ENCODE measurements at places on chromosomes 13 and 19. TPM values are rescaled to one million over a fixed set of nuclear protein-coding genes. Genes with fewer than 3 reads are reported as not detected.

DNA sequence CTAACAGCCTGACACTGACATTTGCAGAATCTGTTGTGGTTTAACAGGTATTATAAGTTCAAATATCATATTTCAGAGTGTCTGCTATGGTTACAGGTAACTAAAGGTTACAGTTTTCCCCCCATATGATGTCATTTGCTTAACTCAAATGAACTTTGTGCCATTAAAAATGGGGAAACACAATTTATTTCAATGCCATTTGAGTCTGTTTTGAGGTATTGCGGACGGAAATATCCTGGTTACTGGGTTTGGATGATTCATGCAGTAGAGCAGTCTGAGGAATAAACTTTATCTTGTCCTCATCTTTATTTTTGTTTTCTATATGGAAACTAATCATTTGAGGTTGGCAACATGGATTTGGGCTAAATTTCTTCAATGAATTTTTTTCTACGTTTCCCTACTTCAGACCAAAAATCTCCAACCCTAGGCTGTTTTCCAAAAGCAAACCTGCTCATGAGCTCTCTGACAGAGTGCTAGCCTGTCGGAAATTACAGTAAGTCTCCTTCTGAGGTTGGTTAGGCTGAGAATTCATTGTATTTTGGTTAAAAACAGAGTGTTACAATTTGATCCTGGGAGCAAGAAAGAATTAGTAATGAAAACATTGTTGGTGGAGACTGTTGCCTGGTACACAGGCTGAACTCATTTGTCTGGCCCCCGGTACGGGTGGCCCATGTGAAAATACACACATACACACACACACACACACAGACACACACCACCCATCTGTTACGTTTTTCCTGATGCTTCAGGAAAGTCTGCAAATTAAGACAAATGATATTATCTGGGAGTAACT is 66.1 kb downstream of the AKAP11 start:
- no peak for DNase-seq
- H3K4me1 ChIP-seq = peaks cover 41% of the 10 kb centered on the region
- H3K36me3 ChIP-seq = no peaks in the 10 kb centered on the region
- no peak overlapping the region for H3K27ac ChIP-seq
- H3K4me3 ChIP-seq = no peak overlapping the region
- no peaks in the 10 kb centered on the region for H3K27me3 ChIP-seq

GRCh38 chr19:35908973-35909683 is 1.0 kb upstream of the TYROBP start:
- no peaks in the 10 kb centered on the region for H3K27me3 ChIP-seq
- H3K4me3 ChIP-seq = no peak overlapping the region
- H3K4me1 ChIP-seq = peaks cover 21% of the 10 kb centered on the region
- no peak for DNase-seq
- no peaks in the 10 kb centered on the region for H3K36me3 ChIP-seq

- H3K4me1 ChIP-seq = peaks cover 30% of the 10 kb centered on the region
- H3K27ac ChIP-seq = no peak overlapping the region
- DNase-seq = no peak
- peak overlapping the region; percentile 13 for H3K4me3 ChIP-seq
- peaks cover 6% of the 10 kb centered on the region for H3K36me3 ChIP-seq
Measured at GRCh38 chr13:114109641-114110041, 22.8 kb downstream of the RASA3 start.

DNA sequence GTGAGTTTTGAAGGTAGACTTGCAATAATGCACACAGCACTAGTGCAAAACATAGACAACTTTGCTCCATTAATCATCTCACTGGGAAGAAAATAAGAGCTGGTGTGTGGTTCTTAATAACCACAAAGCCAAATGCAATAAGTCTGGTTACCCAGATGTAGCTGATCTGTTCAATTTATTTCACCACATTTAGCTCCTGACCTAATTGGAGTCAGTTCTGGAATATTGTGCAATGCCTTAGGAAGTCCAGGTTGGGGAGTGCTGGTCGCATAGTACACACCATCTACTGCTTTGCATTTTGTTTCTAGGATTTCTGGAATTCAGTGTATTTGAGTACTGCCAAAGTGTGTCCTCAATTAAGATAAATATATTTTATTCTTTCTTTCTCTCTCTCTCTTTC is 483.3 kb upstream of the SPRY2 start:
- no peaks in the 10 kb centered on the region for H3K27me3 ChIP-seq
- H3K4me3 ChIP-seq = no peak overlapping the region
- H3K36me3 ChIP-seq = no peaks in the 10 kb centered on the region
- DNase-seq = no peak
- no peaks in the 10 kb centered on the region for H3K4me1 ChIP-seq

GRCh38 chr19:18993115-18993514 is 40.2 kb downstream of the SUGP2 start:
- no peaks in the 10 kb centered on the region for H3K4me1 ChIP-seq
- no peak for DNase-seq
- no peaks in the 10 kb centered on the region for H3K27me3 ChIP-seq
- H3K4me3 ChIP-seq = no peak overlapping the region
- H3K36me3 ChIP-seq = peaks cover 46% of the 10 kb centered on the region

DNA sequence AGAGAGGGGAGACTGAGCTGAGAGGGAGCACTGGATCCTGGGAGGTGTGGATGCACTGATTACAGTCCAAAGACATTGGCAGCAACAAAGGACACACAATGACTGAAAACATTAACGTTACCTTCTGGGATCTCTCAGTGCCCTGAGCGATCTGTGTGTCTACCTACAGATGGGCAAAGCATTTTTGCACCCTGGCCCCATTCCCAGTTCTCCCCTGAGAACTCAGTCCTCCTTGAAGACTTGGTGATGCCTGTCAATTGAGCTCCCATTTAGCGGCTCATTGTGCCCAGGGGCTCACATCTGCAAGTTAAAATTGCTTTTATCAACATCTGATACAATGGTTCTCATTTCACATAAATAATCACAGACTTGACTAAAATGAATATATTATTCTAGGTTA is 62.5 kb downstream of the CDADC1 start:
- H3K4me3 ChIP-seq = no peak overlapping the region
- H3K36me3 ChIP-seq = no peaks in the 10 kb centered on the region
- H3K27me3 ChIP-seq = no peaks in the 10 kb centered on the region
- H3K27ac ChIP-seq = no peak overlapping the region

GRCh38 chr19:29396925-29397324 is 128.9 kb upstream of the VSTM2B start:
- no peaks in the 10 kb centered on the region for H3K4me1 ChIP-seq
- H3K27ac ChIP-seq = no peak overlapping the region
- no peak overlapping the region for H3K4me3 ChIP-seq
- H3K36me3 ChIP-seq = no peaks in the 10 kb centered on the region
- no peak for DNase-seq

GRCh38 chr19:54871696-54872095 is 2.3 kb upstream of the FCAR start:
- H3K27me3 ChIP-seq = no peaks in the 10 kb centered on the region
- no peak overlapping the region for H3K4me3 ChIP-seq
- no peak for DNase-seq
- peaks cover 6% of the 10 kb centered on the region for H3K4me1 ChIP-seq

- H3K36me3 ChIP-seq = no peaks in the 10 kb centered on the region
- H3K27me3 ChIP-seq = no peaks in the 10 kb centered on the region
- no peak overlapping the region for H3K27ac ChIP-seq
- H3K4me3 ChIP-seq = no peak overlapping the region
Measured at GRCh38 chr19:48603001-48603400, 3.5 kb upstream of the SPACA4 start.

DNA sequence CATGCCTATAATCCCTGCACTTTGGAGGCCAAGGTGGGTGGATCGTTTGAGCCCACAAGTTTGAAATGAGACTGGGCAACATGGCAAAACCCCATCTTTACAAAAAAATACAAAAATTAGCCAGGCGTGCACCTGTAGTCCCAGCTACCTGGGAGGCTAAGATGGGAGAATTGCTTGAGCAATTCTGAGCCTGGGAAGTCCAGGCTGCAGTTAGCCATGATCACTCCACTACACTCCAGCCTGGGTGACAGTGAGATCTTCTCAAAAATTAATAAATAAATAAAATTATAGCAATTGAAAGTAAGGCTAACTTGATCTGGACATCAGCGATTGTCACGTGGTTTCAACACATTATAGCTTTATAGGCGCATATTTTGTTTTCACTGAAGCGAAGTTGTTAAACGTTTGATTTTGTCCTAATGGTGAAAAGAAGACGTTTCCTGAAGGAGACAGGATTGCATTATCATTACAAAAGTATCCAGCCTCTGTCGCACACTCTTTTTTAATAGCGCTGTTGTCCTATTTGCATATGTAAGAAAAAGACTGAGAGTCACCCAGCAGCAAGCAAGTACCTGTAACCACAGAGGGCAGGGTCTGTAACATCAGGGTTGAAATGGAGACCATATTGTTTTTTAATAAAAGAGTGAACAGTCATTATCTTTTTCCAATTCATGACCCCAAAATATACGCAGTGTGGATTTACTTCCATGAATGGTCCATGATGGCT is 335.7 kb downstream of the DCT start:
- DNase-seq = no peak
- H3K27ac ChIP-seq = no peak overlapping the region
- no peaks in the 10 kb centered on the region for H3K27me3 ChIP-seq
- no peaks in the 10 kb centered on the region for H3K36me3 ChIP-seq

GRCh38 chr13:38348861-38349389 is 726 bp upstream of the UFM1 start:
- H3K4me1 ChIP-seq = peaks cover 36% of the 10 kb centered on the region
- no peak for DNase-seq
- peak overlapping the region; percentile 99 for H3K27ac ChIP-seq
- peak overlapping the region; percentile 100 for H3K4me3 ChIP-seq
- peaks cover 38% of the 10 kb centered on the region for H3K36me3 ChIP-seq

DNA sequence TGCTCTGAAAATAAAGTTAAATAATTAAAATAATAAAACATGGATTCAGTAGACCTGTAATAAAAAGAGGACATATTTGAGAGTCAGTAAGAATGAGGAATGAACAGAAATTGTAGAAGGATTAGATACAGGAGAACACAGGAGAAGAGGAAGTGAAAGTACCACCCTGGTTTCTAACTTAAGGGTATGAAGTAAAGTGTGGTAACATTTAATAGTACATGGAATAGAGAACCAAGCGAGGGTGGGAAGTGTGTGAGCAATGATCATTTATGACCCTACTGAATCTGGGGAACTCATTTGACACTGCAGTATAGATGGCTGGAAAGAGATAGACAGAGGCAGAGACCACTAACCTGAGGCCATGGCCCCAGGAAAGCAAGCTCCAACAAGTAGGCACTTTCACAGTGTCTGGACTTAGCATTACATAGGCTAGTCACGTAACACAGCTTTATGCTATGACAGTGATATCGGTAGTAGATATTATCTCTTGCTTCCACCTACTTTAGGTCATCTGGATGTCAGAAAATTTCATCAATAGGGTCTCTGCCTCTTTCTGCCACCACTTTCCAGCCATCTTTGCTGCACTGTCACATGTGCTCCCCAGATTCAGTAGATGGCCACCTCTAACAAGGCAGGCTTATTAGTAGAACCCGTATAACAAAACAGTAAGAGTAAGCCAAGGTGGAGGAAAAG is 633.9 kb upstream of the MIR17HG start:
- no peaks in the 10 kb centered on the region for H3K27me3 ChIP-seq
- H3K4me1 ChIP-seq = no peaks in the 10 kb centered on the region
- no peak for DNase-seq
- H3K27ac ChIP-seq = no peak overlapping the region

DNA sequence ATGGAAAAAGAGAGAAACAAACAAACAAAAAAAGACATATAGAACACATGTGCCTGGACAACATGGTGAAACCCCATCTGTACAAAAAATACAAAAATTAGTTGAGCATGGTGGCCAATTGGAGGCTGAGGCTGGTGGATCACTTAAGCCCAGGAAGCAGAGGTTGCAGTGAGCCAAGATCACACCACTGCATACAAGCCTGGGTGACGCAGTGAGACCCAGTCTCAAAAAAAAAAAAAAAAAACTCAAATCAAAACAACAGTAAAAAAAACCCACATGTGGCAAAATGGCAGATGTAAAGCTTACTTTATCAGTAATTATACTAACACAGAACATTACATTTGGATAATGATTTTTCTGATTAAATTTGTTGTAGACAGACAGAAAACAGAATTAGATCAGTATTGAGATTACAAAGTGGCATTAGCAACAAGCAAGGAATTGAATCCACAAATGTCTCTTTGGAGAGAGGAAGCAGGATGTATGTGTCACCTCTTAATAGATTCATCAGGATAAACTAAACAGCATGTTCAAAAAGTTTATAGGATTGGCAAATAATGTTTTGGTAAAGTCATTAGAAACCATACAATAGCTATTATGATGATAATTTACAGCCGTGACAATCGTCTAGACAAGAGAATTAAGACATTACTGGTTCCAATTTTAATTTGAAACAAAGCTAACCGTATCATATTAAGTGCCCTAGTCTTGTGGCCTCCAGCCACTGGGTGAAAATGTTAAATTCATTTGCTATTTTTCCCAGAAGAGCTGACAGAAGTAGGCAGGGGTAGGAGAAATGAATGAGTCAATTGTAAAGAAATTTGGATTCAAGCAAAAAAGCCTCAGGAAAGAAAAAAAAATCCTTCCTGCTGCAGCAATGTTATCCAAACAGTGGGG is 206.0 kb downstream of the FGF14 start:
- H3K4me3 ChIP-seq = no peak overlapping the region
- H3K4me1 ChIP-seq = peaks cover 17% of the 10 kb centered on the region
- peaks cover 3% of the 10 kb centered on the region for H3K27me3 ChIP-seq
- no peak for DNase-seq
- no peaks in the 10 kb centered on the region for H3K36me3 ChIP-seq

- no peak for DNase-seq
- H3K4me1 ChIP-seq = no peaks in the 10 kb centered on the region
- H3K4me3 ChIP-seq = no peak overlapping the region
- no peaks in the 10 kb centered on the region for H3K27me3 ChIP-seq
- H3K36me3 ChIP-seq = no peaks in the 10 kb centered on the region
Measured at GRCh38 chr13:70098669-70099068, 9.0 kb upstream of the ATXN8OS start.

DNA sequence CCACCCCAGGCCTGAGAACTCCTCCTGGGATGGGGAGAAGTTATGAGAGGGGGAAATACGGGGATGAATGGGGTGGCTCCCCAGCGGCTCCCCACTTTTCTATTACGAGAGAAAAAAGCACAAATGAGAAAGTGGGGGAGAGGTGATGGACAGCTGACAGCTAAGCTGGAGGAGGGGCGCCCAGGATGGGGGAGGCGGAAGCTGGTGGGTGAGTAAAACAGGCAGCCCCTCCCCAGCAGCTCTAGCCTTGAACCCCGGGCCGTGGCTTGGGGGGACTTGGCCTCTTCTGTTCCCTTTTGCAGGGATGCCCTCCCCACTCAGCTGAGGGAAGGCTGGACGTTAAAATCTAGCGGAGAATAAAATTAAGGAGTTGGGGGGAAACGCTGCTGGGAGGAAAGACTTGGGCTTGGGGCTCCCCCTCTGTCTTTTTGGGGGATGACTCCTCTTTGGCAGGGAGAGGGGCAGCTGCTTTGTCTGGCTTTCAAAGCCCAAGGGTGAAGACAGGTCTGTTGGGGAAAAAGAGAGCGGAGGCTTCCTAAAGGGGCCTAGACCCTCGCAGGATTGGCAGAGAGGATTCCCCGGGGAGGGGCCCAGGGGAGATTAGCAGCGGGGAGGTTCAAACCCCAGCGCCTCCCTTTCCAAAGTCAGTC is 1.4 kb upstream of the SAMD1 start:
- H3K27ac ChIP-seq = peak overlapping the region; percentile 99
- H3K4me3 ChIP-seq = peak overlapping the region; percentile 99

The LILRA6 gene
- not detected for total RNA-seq

The YIPF2 gene
- total RNA-seq = 25.9 TPM

The ERFL gene
- total RNA-seq = 2.3 TPM

The ARHGAP35 gene
- 25.5 TPM for total RNA-seq

The SIRT2 gene
- 29.0 TPM for total RNA-seq

The KIR3DL2 gene
- 0.64 TPM for total RNA-seq

The DAND5 gene
- total RNA-seq = not detected

The VSTM2B gene
- not detected for total RNA-seq

The MYO1F gene
- 47.4 TPM for total RNA-seq

The JSRP1 gene
- total RNA-seq = 0.21 TPM

Measured in activated T-helper 2 cell treated with anti-CD3 and anti-CD28 coated beads, Interferon-gamma antibody, Interleukin-2, Interleukin-4, amounts not matched to agents 10 μg/mL and 5 μg/mL and 100 μg/mL, durations not matched to agents 14 hours and 24 hours and 36 hours (primary cell).